Fibroblast of skin of right biceps (primary cell): ENCODE measurements at places on chromosomes 7 and 10.

DNA sequence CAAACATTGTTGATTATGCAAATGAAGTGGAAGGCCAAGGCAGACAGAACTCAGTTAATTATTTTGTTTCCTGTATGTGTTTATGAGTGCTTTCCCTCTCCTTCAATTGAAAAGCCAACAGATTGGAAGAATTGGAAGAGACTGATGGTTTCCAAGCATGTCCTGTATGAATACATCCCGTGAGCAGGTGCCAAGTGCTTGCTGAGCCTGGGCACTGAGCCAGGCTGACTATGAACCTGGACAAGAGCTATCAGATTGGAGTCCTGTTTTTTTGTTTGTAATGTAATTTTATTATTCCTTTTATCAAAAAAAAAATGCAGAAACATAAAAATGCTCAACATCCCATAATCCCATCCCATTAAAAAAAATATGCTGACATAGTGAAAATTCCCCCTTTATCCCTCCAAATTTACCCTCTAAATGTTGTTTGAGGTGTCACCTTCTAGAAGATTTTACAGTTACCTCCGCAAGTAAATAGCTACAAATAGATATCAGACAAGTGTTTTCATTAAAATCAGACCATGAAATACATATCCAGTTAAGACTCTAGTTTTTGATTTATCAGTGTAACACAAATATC, 449.5 kb downstream of the GRID1 start:
- DNase-seq: no peak

GRCh38 chr7:27165089-27165995, at the start of gene HOXA9:
Gene HOXA9 (minus strand): TSS chr7:27165537. CDS start chr7:27165457, 80 bp downstream.
- peak; percentile 96 for DNase-seq

DNA sequence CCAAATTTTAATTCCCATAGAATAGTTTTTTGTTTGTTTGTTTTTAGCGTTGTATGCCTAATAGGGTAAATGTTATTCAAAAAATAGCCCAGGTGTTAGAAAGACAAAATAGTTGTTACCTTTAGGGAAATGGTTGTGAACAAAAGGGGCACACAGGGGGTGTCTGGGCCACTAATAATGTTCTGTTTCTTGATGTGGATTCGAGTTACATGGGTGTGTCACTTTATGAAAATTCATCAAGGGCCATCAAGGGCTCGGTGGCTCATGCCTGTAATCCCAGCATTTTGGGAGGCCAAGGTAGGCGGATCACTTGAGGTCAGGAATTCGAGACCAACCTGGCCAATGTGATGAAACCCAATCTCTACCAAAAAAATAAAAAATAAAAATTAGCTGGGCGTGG, 531.8 kb upstream of the C7orf33 start:
- no peak for DNase-seq

GRCh38 chr10:8778713-8779112, 724.2 kb downstream of the GATA3 start:
- DNase-seq: no peak

- no peak for DNase-seq
These were observed 30.1 kb downstream of the BTAF1 start for GRCh38 chr10:91953600-91954160.
